ENCODE measurements at places on chromosomes 2 and 18.

GRCh38 chr2:39845460-39846146 is 66.5 kb upstream of the THUMPD2 start:
- DNase-seq: no peak

DNA sequence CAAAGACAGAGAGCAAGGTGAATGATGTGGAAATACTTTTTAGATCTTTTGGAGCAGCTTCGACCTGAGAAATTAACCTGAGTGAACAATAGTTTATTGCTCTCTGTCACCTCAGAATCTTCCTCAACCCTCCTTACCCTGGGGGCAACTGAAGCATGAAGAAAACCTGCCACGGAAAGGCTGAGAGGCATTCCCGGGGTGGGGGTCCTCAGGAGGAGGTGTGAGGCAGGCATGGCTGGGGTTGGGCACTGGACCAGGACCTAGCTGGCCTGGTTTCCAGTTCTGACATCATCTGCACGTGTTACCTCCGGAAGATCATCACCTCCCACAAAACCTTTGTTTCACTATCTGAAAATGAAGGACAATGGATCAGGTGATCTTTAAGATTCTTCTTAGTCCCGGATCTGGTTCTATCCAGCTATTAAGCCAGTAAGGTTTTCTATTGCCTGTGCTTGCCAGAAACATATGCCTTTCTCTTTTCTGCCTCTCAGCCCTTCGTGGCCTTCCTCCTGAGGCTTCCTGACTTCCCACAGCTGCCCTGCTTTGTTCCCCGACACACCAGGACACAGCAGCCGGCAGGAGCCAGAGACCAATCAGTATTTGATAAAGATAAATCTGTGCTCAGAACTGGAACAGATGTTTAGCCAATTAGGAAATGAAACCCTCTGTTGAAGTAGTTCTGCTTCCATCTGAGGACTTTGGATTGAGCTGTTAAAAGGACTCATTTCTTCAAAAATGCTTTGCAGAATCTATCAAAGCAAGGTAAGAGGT is 232.5 kb downstream of the TDRD15 start:
- no peak for DNase-seq

DNA sequence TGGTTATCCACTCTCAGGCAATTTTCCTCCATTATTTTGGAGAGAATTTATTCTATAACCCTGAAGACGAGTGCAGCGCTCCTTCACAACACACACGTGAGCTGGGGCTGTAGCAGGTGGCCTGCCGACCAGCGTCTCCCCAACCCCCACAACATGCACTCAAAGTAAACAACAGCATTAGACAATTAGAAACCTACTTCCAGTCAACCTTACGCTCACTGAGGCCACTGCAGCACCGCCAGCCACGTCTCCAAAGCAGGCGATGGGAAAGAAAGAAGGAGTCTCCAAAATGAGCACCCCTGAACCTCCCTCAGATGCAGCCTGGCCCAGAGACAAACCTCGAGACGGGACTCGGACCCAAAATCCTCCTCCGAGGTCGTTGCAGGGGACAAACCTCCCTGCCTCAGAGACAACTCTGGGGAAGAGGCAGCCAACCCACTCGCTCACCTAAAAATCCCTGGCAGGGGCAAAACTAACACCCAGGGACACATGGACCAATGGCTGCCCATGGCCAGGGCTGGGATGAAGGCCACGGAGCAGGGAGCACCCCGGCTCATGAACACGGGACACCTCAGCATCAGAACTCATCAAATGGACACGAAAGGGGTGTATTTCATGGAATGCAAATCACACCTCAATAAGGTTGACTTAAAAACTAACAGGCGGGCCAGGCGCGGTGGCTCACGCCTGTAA is 2.6 kb downstream of the SLC66A2 start:
- no peak for DNase-seq

- DNase-seq: no peak
Observed at GRCh38 chr2:74952575-74952974, 5.9 kb upstream of the POLE4 start.

DNA sequence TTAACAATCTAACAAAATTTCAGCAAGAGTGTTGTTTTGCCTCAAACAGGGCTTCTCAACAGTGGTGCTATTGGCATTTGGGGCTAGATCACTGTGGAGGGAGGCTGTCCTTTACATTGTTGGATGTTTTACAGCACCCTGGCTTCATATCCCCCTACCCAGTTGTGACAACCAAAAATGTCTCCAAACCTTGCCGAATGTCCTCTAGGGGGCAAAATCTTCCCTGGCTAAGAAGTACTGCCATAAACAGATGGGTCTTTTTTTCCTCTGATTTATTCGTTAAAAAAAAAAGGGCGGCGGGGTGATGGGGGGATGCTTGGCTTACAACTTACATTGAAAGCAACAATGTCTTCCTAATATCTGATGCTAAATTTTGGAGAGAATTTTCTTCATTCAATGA is 207.6 kb upstream of the CCDC150 start:
- no peak for DNase-seq

DNA sequence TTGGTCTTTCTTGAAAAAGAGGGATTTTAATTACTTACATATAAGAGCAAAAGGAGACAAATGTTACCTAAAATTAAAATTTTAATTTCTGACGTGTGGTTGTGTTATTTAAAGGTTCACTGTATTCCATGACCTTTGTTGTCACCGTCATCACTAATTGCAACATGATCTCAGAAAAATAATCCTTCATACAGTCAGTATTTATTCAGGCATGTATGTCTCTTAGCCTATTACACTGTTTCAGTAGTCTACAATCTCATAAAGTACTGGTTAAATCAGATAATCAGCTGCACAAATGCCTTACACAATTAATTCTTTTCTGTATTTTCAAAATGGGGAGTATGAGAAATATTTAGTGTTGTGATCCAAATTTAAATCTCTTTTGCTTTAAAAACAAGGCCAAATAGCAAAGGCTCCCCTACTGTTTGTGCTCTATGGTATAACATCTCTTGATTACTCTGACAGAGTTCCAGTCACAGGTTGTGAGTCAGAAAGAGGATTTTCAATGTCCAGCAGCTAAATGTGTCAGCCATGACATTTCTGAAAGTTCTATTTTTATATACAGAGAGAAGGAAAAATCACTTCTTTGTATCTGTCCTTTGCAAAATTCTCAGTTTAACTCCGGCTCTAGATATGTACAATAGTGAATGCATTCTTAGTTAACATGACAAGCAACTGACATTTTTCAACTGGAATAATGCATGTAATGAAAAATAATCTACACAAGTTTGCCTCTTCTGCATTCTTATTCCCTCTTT is 184.0 kb downstream of the FIGN start:
- no peak for DNase-seq

GRCh38 chr18:56479841-56480240 is 158.6 kb downstream of the TXNL1 start:
- DNase-seq: no peak
